Tibial nerve (tissue), 4 donors: ENCODE measurements at places on chromosomes 2 and 18. TPM values are rescaled to one million over a fixed set of nuclear protein-coding genes. Genes with fewer than 3 reads are reported as not detected.

The ITGA4 gene
- total RNA-seq: 8.0 TPM

The VWA3B gene
- 6.1 TPM for total RNA-seq

DNA sequence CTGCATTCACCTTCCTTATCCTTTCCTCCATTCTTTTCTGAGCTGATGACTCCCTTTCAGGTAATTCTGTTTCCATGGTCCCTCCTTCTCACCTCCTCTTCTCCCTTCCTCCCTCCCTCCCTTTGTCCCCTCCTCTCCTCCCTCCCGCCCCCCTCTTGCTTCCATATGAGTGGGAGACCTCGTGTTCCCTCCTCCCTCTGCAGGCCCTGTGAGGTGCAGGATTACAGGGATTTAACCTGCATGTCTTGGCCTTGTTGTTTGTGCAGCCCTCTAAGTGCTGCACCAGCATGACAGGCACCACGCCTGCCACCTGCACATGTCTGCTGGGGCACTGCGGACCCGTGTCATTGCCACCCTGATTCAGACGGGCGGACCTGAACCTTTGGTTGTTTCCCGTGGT, 103.1 kb downstream of the SNTG2 start:
- no peak for DNase-seq
- no peak overlapping the region for H3K4me3 ChIP-seq
- no peak overlapping the region for H3K27ac ChIP-seq
- no peaks in the 10 kb centered on the region for H3K4me1 ChIP-seq
- no peaks in the 10 kb centered on the region for H3K36me3 ChIP-seq

DNA sequence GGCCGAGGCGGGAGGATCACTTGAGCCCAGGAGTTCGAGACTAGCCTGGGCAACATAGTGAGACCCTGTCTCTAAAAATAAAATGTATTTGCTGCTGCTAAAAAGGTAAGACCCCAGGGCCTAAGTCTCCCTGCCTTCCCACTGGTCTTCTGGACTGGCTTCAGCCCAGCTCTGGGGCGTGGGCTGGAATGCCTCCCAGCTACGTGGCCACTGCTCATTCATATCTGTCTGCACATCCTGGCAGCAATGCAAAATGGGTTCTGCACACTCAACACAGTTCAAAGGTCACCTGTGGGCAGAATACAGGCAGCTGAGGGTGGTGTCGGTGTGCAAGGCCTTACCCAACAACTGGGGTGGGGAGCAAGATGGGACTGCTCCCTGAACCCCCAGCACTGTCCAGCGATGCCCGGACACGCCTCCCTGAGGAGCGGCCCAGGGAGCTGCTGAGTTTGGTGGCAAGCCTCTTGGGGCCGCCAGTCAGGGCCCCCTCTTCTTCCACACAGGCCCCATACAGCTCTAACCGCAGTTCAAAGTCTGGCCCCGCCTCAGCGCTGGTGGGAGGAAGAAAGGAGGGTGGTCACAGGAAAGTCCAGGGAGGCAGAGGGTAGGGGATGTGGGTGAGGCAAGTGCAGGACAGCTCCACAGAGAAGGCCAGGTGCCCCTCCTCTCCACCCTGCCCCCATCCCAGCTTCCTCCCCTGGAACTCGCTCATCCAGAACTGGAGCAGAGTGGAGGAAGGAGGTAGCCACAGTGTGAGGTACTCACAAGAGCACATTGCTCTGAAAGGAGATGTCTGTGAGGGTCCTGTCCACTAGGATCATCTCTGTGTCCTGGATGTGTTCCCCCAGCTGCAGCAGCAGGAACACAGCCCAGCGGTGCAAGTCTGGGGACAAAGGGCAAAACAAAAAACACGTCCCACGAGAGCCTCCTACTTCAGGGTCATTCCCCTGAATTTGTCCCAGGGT, 8.2 kb downstream of the WDR54 start:
- H3K4me1 ChIP-seq: no peaks in the 10 kb centered on the region
- H3K36me3 ChIP-seq: peaks cover 80% of the 10 kb centered on the region
- H3K27me3 ChIP-seq: no peaks in the 10 kb centered on the region
- no peak for DNase-seq
- H3K4me3 ChIP-seq: no peak overlapping the region

DNA sequence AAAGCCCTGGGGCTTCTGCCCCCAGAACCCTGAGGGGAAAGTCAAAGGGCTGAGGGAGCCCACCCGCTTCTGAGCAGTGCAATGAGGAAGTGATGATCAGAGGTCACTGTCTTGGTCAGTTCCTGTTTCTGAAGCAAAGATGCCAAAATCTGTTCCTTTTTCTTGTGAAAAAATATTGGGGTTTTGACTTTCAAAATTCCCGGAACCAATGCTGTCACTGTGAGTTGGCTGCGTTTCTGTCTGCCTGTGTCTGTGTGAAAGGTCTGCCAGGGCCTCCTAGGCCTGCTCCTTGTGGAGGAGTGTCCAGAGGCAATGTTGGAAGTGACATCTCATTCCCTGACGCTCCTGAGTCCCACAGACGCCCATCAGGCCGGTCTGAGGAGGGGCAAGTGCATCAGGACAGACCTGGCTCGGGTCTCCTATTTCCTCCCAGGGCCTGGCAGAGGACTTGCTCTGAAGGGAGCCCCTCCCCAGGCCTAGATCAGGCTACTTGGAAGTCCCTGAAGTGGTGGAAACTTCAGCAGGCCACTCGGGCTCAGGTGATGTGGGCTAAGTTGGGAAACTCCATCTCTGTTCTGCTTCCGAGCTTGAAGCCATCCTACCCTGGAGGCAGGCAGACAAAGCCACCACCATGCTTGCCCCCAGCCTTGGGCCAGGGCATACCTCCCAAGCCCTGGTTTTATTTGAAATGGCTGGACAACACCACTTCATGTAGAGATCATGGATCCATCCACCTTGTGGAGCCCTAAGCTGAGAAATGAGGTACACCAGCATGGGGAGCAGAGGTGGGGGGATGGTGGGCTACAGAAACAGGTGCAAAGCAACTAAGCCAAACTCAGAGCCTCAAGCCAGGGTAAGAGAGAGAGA, 51.0 kb downstream of the PKDCC start:
- H3K4me1 ChIP-seq: no peaks in the 10 kb centered on the region
- no peak overlapping the region for H3K4me3 ChIP-seq
- DNase-seq: no peak
- peak overlapping the region; percentile 80 for H3K27ac ChIP-seq

GRCh38 chr2:113777371-113777770, 20.9 kb upstream of the SLC35F5 start:
- no peaks in the 10 kb centered on the region for H3K4me1 ChIP-seq
- no peak overlapping the region for H3K4me3 ChIP-seq
- no peak overlapping the region for H3K27ac ChIP-seq
- H3K27me3 ChIP-seq: no peaks in the 10 kb centered on the region
- no peaks in the 10 kb centered on the region for H3K36me3 ChIP-seq
- DNase-seq: no peak

DNA sequence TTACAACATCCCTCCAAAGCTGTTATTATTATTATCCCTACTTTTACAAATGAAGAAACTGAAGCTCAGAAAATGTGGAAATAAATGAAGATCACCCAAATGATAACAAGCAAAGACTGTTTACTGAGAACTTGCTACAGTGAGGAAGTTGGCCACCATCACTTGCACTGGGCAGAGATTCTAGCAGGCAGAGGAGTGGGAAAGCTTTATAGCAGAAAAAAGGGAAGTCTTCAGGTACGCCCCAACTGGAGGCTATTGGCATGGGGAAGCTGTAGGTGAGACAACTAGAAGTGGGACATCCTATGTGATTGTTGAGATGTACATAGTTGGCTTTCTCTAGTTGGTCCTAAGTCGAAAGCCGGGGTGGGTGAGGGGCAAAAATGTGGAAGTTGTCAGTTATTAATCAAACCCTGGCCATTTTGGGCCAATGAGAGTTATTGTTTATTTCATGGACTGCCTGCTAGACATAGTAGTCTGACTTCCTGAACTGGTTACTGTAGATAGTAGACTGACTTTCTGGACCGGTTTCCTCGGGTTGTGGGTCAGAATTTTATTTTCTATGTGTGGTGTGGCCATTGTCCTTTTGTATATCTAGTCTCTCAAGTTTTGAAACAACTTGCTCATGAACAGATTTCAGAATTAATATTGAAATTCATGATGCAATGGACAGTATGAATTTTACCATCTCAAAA, 40.2 kb upstream of the STAT4 start:
- H3K36me3 ChIP-seq: no peaks in the 10 kb centered on the region
- H3K4me1 ChIP-seq: no peaks in the 10 kb centered on the region
- no peak overlapping the region for H3K27ac ChIP-seq
- H3K27me3 ChIP-seq: no peaks in the 10 kb centered on the region

- no peak overlapping the region for H3K27ac ChIP-seq
- no peak for DNase-seq
- no peaks in the 10 kb centered on the region for H3K36me3 ChIP-seq
- H3K27me3 ChIP-seq: no peaks in the 10 kb centered on the region
Measured at GRCh38 chr2:45607701-45608100, 3.4 kb downstream of the SRBD1 start.
